ENCODE measurements at places on chromosomes 11 and 22. TPM values are rescaled to one million over a fixed set of nuclear protein-coding genes. Genes with fewer than 3 reads are reported as not detected.

The FSHB gene
- polyA plus RNA-seq: not detected

The TYMP gene
- polyA plus RNA-seq: 3.2 TPM

DNA sequence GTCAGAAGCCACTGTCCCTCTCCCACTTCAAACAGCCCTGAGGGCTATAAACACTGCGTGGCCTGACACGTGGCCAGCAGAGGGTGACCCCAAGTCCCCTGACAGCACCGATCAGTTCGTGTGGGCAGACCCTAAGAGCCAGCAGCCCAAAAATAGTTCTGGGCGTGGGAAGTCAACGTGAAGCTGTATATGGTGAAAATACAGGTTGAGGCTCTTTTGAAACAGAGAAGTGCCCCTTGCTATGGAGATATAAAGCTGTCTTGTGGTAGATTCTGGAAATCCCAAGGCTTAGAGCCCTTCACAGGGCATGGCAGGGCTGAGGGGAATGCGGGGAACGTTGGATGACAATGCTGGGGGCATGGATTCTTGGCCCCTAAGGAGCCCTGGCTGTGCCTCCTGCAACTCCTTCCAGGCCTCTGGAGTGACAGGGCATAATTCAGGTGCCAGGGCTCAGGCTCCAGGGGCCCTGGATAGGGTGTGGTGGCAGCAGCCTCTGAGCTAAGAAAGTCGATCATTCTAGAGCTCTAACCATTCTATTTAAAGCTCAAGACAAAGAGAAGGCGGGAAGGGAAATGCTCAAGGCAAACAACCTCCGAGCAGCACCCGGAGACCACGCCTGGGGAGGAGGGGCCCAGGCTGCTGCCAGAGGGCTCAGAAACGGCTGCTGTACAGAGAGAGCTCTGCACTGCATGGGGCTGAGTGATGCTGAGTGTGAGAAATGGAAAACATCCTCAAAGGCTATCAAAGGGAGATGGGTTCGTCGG lies 60.4 kb upstream of the CD5 start:
- peak; percentile 64 for DNase-seq

DNA sequence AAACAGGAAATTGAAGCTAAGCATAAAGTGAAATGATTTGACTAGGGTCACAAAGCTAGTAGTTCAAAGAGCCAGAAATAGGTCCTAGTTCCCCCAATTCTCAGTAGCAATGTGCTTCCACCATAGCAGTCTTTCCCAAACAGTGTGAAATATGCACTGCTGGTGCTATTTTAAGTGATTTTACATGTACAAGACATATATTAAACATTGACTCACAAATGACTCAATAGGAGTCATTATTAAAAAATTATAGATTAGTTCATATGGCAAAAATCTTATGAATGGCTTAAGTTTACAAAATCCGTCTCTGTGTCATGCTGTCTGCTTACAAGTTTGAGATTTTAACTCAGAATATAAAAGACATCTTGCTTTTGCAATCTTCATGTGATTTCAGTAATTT lies 21.4 kb downstream of the KIF18A start:
- DNase-seq: no peak

- DNase-seq: no peak
These were observed 178.3 kb upstream of the SEZ6L start for GRCh38 chr22:25990940-25991339.

GRCh38 chr22:18110954-18111758 lies 547 bp downstream of the TUBA8 start:
- DNase-seq: no peak

DNA sequence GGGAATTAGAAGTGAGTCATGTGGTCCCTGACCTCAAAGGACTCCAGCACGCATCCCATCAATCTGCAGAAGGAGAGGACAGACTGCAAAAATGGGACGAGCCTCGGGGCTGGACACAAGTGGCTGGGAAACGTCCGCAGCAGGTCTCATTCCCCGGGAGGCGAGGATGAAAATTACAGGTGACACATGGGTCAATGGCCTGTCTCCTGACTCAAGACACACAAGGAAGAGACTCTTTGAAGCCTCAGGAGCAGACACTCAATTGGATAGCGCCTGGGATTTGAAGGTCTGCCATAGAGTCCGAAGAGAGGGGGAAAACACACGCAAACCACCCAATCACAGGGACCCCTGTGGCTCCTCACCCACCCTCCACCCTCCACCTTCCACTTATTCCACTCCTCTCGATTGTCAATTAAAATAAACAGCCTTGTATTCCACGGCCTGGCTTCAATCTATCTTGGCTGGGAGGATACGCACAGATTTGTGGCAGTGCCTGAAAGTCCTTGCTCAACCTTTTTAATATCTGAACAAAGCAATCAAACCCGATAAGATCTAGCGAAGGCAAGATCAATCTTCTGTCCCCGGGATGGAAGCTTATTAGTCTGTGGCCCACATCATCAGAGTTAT lies 101.8 kb upstream of the CADM1 start:
- DNase-seq: no peak

GRCh38 chr11:110293389-110293788 lies 3.0 kb downstream of the RDX start:
- DNase-seq: no peak

The LRRC32 gene
- 40.9 TPM for polyA plus RNA-seq

- no peak for DNase-seq
These were observed 211.4 kb upstream of the NARS2 start for GRCh38 chr11:78786086-78786485.

- DNase-seq: no peak
These were observed 88.1 kb upstream of the ARHGAP32 start for GRCh38 chr11:129280027-129280811.

The ROBO4 gene
- 36.2 TPM for polyA plus RNA-seq

DNA sequence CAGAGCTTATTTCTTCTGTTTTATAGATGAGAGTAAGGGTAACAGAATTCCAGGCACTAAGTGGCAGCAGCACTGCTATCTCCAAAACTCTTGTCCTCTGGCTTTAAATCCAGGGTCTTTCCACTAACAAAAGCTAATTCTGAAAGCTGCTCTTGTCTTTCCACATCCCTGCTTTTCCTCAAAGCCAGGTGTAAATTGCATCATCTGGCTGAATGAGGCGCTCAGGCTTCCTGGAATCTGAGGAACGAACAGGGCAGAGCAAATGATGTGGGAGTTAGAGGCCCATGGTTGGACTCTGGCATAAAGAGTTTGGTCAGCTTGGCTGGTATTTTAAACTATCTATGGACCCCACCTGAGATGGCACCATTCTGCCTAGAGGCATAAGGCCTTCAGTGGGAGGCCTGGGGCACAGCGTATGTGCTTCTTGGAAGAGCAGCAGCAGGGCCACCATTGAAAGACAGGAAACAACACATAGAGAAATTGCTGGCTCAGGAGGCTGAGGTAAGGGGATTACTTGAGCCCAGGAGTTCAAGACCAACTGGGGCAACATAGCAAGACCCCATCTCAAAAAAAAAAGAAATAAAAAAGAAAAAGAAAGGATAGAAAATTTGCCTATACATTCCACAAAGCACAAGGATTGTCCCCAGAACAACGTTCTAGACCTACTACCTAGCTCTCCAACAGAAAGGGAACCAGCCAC lies 1.9 kb downstream of the KCNJ5 start:
- DNase-seq: no peak

DNA sequence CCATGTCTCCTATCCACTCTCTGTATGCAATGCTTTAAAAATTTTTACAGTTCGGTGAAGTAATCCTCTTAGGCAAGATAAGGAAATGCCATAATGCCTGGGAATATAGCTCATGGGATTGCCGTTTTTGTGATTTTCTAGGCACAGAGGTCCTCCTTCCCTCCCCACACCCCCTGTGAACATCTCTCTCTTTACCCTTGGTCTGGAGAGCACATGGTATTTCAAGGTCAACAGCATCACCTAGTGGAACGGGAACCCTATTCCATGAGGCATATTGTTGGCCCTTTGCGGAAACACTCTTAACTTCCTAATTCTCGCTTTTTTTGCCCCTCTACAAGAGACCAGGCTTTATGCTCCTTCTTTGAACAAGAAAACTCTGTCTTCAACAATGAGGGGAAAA lies 8.8 kb downstream of the NXPE4 start:
- no peak for DNase-seq

GRCh38 chr22:49444781-49445180 lies 382.9 kb downstream of the BRD1 start:
- DNase-seq: no peak

GRCh38 chr11:21066030-21066429 lies 396.6 kb downstream of the NELL1 start:
- no peak for DNase-seq

The C11orf42 gene
- polyA plus RNA-seq: 0.84 TPM

DNA sequence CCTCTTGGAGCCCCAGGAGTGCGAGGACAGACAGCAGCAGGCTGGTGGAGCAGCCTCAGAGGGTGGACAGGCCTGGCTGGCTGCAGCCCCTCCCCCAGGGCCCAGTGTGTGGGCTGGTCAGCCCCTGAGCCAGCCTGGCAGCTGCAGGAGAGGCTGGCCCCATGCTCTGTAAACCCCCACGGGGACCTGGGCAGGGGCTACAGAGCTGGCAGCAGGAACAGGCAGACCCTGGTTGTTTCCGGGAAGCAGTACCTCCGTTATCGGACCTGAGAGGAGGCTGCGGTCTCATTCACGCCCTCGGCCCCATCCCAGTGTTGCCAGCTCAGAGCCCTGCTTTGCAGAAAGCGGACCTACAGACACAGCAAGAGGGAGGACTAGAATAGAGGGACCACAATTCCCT lies 38.5 kb upstream of the COMT start:
- no peak for DNase-seq

GRCh38 chr22:46528121-46528610 lies 9.3 kb downstream of the CELSR1 start:
- DNase-seq: no peak

DNA sequence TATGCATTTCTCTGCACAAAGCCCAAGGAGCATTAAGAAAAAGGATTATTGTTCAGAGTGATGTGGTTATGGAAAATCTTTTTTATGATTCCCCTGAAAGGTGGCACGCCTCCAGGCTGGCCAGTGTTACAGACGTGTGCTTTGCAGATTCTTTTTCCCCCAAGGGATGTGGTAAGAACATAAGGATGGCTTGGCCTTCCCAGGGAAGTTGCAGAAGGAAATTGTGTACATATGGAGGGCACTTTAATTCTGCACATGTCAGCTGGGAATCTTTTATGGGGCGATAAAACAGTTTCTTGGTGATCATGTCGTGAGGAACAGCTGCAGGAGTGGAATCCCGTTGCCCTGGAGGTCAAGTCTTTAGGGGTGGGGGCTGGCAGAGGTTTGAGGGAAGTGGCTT lies 9.7 kb downstream of the SMARCB1 start:
- no peak for DNase-seq

The SLC22A25 gene
- polyA plus RNA-seq: 0.61 TPM

GRCh38 chr11:61007956-61008896 lies 36.7 kb downstream of the CD6 start:
- no peak for DNase-seq

GRCh38 chr11:73152086-73152853 lies 10.2 kb upstream of the FCHSD2 start:
- no peak for DNase-seq

The CNTN5 gene
- 0.19 TPM for polyA plus RNA-seq

GRCh38 chr11:19753451-19754106 lies 40.9 kb downstream of the NAV2 start:
- no peak for DNase-seq

DNA sequence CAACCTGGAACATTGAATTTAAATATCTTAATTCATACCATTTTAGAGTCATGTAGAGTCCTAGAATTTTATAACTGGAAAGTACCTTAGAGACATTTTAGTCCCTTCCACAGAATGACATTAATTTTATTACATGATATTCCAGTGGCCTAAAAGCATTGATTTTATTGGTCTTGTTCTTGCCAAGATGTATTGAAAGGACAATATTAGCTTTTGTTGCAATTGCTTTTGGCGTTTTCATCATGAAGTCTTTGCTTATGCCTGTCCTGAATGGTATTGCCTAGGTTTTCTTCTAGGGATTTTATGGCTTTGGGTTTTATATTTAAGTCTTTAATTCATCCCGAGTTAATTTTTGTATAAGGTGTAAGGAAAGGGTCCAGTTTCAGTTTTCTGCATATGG lies 29.0 kb downstream of the OR51F1 start:
- no peak for DNase-seq

The ENTHD1 gene
- polyA plus RNA-seq: not detected

The SNRPD3 gene
- 155 TPM for polyA plus RNA-seq

DNA sequence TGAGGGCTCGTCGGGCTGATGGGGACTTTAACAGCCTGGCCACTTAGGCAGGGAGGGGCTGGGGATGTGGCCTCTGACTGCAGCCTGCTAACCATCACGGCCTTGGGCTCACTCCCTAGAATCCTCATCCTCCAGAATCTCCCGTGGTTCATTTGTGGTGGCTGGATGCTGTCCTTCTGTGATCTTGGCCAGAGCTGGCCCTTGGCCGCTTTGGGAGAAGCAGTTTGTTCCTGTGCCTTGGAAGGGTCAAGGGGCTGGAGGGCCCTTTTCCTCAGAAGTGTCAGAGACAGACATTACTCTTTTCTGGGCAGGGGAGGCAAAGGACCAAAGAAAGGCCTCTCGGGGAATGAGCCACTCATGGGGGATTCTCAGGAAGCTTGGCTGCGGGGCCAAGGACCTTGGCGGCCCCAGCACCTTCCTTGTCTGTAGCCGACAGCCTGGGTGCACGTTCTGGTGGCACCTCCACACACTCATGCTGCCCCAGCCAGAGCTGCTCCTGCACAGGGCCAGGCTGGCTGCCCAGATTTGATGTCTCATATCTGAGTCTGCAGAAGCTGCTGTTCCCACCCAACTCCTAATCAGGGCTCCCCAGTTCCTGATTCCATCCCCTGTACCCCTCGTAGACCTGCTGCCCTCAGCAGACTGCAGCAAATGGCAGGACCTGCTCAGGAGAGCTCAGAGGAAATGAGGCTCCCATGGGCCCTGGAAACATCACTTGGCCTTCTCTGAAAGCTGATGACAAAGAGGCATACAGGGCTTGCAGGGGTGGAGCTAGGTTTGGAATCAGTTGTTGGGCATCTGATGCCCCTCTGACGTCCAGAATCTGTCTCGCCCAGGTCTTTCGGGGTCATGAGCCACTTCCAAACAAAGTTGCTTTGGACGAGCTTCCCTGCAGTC lies 107.7 kb downstream of the CTTN start:
- DNase-seq: no peak

GRCh38 chr11:128732471-128733277 lies 38.8 kb downstream of the FLI1 start:
- no peak for DNase-seq

- DNase-seq: peak; percentile 8
These were observed 20.9 kb downstream of the ATXN10 start for GRCh38 chr22:45692549-45692948.

The CALCA gene
- 1.5 TPM for polyA plus RNA-seq

GRCh38 chr11:66287889-66288670 lies 863 bp downstream of the YIF1A start:
- DNase-seq: no peak

DNA sequence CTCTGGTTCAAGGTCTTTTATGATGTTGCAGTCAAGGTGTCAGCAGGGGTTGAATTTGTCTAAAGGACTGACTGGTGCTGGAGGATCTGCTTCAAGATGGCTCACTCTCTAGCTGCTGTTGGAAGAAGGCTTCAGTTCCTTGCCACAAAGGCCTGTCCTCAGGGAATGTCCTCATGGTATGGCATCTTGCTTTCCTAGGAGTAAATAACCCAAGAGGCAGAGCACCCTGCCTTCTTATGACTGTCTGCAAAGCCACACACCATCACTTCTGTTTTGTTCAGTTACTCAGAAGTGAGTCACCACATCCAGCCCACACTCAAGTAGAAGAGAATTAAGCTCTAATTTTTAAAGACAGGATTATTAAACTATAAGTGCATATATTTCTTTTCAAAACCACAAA lies 45.2 kb downstream of the PLAAT5 start:
- no peak for DNase-seq

Measured in right lung (tissue), 10 donors.